GM04503 (cell line): ENCODE measurements at places on chromosomes 1 and 21.

DNA sequence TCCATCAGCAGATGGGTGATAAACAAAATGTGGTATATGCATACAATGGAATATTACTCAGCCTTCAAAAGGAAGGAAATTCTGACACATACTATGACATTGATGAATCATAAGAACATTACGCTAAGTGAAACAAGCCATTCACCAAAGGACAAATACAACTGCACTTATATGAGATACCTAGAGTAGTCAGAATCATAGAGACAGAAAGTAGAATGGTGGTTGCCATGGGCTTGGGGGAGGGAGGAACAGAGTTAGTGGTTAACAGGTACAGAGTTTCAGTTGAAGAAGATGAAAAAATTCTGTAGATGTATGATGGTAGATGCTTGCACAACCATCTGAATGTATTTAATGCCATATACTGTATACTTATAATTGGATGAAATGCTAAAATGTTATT, 39.1 kb upstream of the KCNK2 start:
- DNase-seq = no peak

- no peak for DNase-seq
Observed at GRCh38 chr1:152047413-152047729, 10.6 kb upstream of the S100A11 start.

DNA sequence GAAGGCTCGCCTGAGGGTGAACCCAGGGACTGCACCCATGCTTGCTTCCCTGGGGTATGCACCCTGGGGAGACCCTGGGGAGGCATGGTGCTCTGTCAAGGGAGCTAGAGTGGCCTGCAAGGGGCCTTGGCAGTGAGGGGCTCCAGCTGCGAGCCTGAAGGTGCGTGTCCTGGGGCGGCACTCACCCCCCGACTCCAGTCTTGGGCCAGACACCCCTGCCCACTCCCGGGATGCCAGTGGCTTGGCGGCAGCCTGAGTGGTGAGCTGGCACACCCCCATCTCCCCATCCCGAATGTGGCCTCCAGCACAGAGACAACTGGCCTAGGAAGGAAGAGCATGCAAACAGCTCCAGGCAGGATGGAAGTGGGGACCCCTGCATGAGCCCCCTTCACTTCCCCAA, 2.6 kb downstream of the SUMO3 start:
- DNase-seq = no peak

DNA sequence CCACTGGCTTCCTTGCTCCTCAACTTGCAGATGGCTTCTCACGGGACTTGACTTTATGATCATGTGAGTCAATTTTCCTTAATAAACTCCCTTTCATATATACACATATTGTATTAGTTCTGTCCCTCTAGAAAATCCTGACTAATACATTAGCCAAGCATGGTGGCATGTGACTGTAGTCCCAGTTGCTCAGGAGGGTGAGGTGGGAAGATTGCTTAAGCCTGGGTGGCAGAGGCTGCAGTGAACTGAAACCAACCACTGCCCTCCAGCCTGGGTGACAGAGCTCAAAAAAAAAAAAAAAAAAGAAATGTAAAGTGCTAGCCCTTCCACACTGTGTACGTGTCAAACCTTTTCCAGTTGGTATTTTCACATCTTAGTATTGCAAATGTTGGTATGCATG, 857.0 kb downstream of the LTN1 start:
- DNase-seq = no peak
